Ureter (tissue), 1 donor: ENCODE measurements at places on chromosomes 12 and 14. TPM values are rescaled to one million over a fixed set of nuclear protein-coding genes. Genes with fewer than 3 reads are reported as not detected.

ATF7 gene
- total RNA-seq: 58.3 TPM

TBC1D30 gene
- 24.2 TPM for total RNA-seq

TAS2R43 gene
- total RNA-seq: 3.0 TPM

TTC9 gene
- total RNA-seq: 7.0 TPM

VWF gene
- total RNA-seq: 173 TPM

KRT2 gene
- total RNA-seq: not detected

ZFYVE21 gene
- total RNA-seq: 90.9 TPM

SCN8A gene
- 2.2 TPM for total RNA-seq

ACOT4 gene
- 4.7 TPM for total RNA-seq

BCL2L14 gene
- 17.4 TPM for total RNA-seq

NPFF gene
- total RNA-seq: not detected

RNASE3 gene
- not detected for total RNA-seq

INSM2 gene
- total RNA-seq: not detected

TSHR gene
- not detected for total RNA-seq

P2RX7 gene
- total RNA-seq: 1.8 TPM

ACRBP gene
- 2.3 TPM for total RNA-seq

CFAP54 gene
- total RNA-seq: 2.6 TPM

PGF gene
- 4.4 TPM for total RNA-seq

MMP19 gene
- total RNA-seq: 17.7 TPM

TAS2R9 gene
- total RNA-seq: not detected

E2F7 gene
- 1.7 TPM for total RNA-seq

GEMIN2 gene
- total RNA-seq: 10.0 TPM

SLC6A12 gene
- total RNA-seq: 1.2 TPM

CCDC198 gene
- 28.3 TPM for total RNA-seq

ADAMTS20 gene
- total RNA-seq: not detected

LRP6 gene
- 36.5 TPM for total RNA-seq

NOVA1 gene
- total RNA-seq: 18.9 TPM

SLCO1B1 gene
- total RNA-seq: not detected

ACSM4 gene
- total RNA-seq: not detected

SDR9C7 gene
- total RNA-seq: not detected

SERPINA9 gene
- not detected for total RNA-seq

PRR4 gene
- total RNA-seq: 7.3 TPM

KLRK1 gene
- total RNA-seq: 7.6 TPM

TMEM30B gene
- 34.0 TPM for total RNA-seq

VRTN gene
- not detected for total RNA-seq
